ENCODE measurements at places on chromosomes 2 and 18.

DNA sequence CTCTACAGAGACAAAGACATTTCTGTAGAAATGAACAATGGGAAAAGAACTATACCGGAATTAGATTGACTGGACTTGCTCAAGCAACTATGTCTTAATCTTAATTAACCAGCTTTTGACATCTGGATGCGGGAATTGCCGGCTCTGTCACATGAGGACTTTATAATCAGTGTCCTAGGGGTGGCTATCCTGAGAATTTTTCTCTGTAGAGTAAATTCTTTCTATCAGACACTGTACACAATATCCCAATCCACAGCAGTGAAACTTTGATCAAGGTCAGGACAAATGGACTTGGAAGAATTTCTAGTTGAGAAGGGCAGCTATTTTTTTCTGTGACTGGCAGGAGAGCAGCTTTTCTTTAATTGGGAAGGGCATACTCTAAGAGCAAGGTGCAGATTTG is 322.1 kb downstream of the HRH4 start:
- DNase-seq = no peak

DNA sequence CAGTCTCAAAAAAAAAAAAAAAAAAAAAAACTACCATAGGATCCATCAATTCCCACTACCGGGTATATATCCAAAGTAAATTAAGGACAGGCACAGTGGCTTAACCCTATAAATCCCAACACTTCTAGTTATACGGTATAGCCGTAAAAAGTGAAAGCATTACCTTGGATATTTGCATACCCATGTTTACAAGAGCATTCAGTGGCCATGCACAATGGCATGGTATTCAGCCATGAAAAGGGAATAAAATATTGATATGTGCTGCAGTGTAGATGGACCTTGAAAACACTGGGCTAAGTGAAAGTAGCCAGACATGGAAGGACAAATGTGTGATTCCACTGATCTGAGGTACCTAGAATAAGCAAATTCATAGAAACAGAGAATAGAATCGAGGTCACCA is 111.8 kb upstream of the CAB39 start:
- no peak for DNase-seq

GRCh38 chr2:113850687-113851086 is 39.2 kb upstream of the ACTR3 start:
- no peak for DNase-seq

- DNase-seq = no peak
These were observed 501 bp downstream of the RETREG2 start for GRCh38 chr2:219178377-219179175.

DNA sequence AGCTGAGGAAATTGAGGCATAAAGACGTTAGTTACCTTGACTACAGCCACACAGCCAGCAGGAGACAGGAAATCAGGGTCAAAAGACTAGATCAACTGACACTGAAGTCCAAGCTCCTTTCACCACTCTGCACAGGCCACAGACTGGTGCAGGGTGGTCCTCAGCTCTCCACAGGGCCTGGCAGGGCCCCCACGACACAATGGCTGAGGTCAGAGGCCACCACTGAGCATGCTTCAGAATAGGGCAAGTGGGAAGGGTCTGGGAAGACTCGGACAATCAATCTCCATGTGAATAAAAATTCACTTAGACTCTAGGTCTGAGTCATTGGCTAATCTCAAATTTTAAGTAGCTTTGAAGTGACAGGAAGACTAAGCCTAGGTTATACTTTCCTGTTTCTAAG is 201.7 kb downstream of the ALK start:
- DNase-seq = no peak
